Activated B cell treated with CpG ODN at 0.5 μM for 24 hours (primary cell): ENCODE measurements at places on chromosomes 7 and 10. TPM values are rescaled to one million over a fixed set of nuclear protein-coding genes. Genes with fewer than 3 reads are reported as not detected.
A peak's percentile ranks its signal among the peaks of the same experiment; 100 is the strongest.

EPO gene
- total RNA-seq, result not detected in 2 replicates

KCNIP2 gene
- total RNA-seq, result 7.0 and 7.1 TPM in 2 replicates

SLC13A1 gene
- total RNA-seq, result 0.05 TPM in 1 of 2 replicates, not detected in the other

STEAP1 gene
- 0.80 and 0.86 TPM in 2 replicates for total RNA-seq

APBB1IP gene
- 79.1 and 85.5 TPM in 2 replicates for total RNA-seq

ADAM8 gene
- 137 and 152 TPM in 2 replicates for total RNA-seq

PDCD4 gene
- total RNA-seq, result 143 and 145 TPM in 2 replicates

PDLIM1 gene
- 141 and 149 TPM in 2 replicates for total RNA-seq

DNA sequence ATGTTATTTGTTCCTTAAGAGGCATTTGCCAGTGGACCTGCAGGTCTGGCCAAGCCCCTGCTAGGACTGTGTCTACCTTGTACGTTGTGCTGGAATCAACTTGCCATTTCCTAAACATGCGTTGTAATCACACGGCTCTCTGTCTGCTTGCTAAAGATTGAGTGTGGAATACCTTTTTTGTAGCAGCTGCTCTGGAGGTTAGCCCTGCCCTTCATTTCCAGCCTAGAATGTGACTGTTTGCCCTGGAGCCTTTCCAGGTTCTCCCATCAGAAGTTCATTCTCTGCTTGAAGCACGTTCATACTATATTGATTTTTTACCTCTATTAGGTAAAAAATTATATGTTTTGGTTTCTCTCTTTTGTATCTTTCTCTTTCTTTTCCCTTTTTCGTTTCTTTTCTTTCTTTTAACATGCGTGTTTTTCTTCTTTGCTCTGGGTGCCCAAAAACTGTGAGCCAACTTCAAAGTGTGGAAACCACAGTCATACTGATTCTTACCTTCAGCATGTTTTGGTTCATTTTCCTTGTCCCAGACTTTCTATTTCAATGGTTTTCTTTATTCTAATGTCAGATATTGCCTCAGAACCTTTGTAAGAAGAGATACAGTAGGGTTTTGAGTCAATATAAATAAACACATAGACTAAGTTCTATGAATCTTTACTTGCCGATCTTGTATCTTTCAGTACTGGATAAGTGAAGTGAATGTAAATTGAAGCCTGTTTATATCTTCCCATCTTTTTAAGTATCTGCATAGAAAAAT is 111.9 kb upstream of the RPA3 start:
- no peak for DNase-seq
- H3K27ac ChIP-seq, result no peak overlapping the region
- no peaks in the 10 kb centered on the region for H3K27me3 ChIP-seq
- peaks cover 9% of the 10 kb centered on the region for H3K36me3 ChIP-seq

DNA sequence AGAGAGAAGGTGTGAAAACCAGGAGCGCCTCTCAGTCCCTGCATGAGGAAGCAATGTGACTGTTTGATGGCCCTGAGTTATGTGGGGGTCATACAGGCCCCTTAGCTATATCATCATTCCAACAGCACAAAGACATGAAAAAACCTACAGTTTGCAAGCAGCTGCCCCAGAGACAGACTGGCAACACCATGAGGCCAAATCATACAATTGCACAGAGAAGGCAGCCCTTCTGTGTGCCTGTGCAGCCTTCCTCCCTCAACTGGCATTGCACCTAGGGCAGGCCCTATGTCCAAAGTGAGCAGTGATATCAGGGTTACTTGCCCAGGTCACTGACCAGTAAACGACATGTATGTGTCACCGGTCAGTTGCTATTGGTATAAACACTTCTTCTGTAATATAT is 41.6 kb downstream of the GPRIN2 start:
- H3K27ac ChIP-seq, result no peak overlapping the region
- no peak overlapping the region for H3K4me3 ChIP-seq
- DNase-seq, result no peak
- H3K36me3 ChIP-seq, result no peaks in the 10 kb centered on the region

- no peak for DNase-seq
- no peak overlapping the region for H3K4me3 ChIP-seq
- no peak overlapping the region for H3K27ac ChIP-seq
- no peaks in the 10 kb centered on the region for H3K27me3 ChIP-seq
- no peaks in the 10 kb centered on the region for H3K4me1 ChIP-seq
Measured at GRCh38 chr10:35675846-35676245, 33.8 kb upstream of the FZD8 start.

DNA sequence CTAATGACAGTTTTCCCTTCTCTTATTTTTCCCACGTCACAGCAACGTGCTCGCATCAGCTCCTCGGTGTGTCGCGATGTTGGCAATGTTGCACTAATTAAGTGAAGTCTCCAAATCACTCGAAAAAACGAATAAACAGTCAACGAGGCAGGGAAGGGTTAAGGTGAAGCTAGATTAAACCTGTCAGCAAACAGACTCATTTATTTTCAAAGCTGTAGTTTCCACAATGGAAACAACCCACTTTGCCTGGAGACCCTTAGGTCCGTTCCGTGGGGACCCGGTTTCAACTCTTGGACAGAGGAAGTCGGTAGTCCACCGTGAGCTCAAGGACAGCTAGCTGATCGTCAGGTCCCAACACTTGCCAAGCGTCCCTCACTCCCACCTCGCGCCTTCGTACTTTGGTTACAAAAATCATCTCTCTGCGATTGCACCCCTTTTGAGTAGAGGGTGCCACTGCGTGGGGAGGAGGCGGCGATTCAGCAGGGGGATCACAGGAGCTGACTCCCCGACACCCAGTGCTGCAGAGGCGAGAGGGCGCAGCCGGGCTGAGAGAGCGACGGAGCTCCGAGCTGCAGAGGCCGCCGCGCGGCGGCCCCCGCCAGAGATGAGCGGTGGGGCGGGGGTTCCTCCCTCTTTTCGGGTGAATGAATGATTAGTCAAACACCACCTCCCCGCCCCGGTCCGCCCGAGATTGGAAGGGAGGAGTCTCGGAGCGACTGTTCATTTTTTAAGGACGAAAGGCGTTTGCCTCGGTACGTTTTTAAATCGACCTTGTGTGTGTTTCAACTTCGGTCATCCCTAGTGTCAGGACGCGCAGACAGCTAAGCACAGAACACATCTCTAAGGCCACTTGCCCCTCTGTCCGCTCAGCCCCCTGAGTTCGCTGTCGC is 1.3 kb upstream of the BMPER start:
- no peak for DNase-seq
- peaks cover 15% of the 10 kb centered on the region for H3K4me1 ChIP-seq
- H3K4me3 ChIP-seq, result peak overlapping the region; percentile 75
- no peak overlapping the region for H3K27ac ChIP-seq
- H3K27me3 ChIP-seq, result peaks cover 57% of the 10 kb centered on the region

GRCh38 chr10:62985807-62986600 is 147.1 kb upstream of the NRBF2 start:
- H3K4me1 ChIP-seq, result no peaks in the 10 kb centered on the region
- no peak overlapping the region for H3K4me3 ChIP-seq
- DNase-seq, result no peak
- no peak overlapping the region for H3K27ac ChIP-seq

DNA sequence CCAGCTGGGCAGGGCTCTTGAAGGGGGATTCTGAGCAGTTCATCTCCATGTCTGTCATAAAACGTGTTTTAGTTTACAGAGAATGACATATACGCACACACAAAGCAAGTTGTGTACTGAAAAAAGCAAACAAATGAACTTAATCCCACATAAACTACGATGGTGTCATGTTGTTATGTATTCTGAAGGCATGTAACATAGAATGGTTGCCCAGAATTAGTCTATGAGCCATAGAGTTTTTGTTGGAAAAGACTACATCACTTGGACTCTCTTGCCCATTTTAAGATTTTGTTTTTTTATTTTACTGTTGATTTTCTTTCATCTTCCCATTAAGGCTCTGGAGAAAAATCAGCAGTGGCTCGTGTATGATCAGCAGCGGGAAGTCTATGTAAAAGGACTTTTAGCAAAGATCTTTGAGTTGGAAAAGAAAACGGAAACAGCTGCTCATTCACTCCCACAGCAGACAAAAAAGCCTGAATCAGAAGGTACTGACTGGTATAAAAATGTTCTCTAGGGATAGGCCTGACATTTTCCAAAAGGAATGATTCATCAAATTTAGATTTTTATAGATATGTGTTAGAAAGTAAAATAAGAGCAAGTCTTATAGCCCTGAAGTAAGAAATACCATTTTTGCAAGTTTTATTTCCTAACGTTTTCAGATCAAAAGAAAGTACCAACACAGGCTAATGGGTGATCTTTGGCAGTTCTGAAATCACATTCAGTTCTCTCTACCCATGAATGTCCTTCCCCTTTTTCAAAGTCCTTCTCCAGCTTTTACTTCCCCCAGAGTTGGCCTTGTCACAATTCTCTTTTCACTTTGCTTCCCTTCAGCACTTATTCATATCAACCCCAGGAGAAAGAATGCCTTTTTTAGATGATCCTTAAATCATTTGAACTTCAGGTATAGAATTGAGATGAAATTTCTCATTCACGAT is 18.9 kb downstream of the CEP55 start:
- no peak overlapping the region for H3K27ac ChIP-seq
- H3K27me3 ChIP-seq, result no peaks in the 10 kb centered on the region
- H3K4me1 ChIP-seq, result peaks cover 9% of the 10 kb centered on the region

DNA sequence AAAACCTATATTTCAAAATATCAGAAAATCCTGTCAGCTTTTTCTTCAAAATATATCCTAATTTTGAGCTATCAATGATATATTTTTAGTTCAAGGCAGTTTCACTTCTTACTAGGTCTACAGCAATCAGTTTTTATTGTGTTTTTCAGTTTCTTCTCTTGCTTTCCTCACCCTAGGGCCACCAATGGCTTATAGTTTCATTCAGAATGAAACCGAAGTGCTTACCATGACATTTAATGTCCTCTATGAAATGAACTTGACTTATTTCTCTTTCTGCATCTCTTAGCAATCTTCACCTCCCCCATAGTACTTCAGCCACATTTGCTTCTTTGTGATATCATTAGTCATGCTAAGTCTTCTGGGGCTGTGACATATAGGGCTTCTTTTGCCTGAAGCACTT is 100.3 kb downstream of the ARL5B start:
- DNase-seq, result no peak
- no peaks in the 10 kb centered on the region for H3K4me1 ChIP-seq
- no peak overlapping the region for H3K27ac ChIP-seq
- no peaks in the 10 kb centered on the region for H3K36me3 ChIP-seq
- no peak overlapping the region for H3K4me3 ChIP-seq

- H3K4me3 ChIP-seq, result no peak overlapping the region
- DNase-seq, result no peak
- H3K4me1 ChIP-seq, result no peaks in the 10 kb centered on the region
- peaks cover 94% of the 10 kb centered on the region for H3K36me3 ChIP-seq
- no peak overlapping the region for H3K27ac ChIP-seq
Measured at GRCh38 chr10:1102416-1102815, 46.2 kb downstream of the WDR37 start.

GRCh38 chr10:119451300-119451896 is 91.1 kb downstream of the RGS10 start:
- peaks cover 29% of the 10 kb centered on the region for H3K4me1 ChIP-seq
- H3K4me3 ChIP-seq, result no peak overlapping the region
- DNase-seq, result no peak
- H3K27ac ChIP-seq, result no peak overlapping the region
- no peaks in the 10 kb centered on the region for H3K27me3 ChIP-seq

DNA sequence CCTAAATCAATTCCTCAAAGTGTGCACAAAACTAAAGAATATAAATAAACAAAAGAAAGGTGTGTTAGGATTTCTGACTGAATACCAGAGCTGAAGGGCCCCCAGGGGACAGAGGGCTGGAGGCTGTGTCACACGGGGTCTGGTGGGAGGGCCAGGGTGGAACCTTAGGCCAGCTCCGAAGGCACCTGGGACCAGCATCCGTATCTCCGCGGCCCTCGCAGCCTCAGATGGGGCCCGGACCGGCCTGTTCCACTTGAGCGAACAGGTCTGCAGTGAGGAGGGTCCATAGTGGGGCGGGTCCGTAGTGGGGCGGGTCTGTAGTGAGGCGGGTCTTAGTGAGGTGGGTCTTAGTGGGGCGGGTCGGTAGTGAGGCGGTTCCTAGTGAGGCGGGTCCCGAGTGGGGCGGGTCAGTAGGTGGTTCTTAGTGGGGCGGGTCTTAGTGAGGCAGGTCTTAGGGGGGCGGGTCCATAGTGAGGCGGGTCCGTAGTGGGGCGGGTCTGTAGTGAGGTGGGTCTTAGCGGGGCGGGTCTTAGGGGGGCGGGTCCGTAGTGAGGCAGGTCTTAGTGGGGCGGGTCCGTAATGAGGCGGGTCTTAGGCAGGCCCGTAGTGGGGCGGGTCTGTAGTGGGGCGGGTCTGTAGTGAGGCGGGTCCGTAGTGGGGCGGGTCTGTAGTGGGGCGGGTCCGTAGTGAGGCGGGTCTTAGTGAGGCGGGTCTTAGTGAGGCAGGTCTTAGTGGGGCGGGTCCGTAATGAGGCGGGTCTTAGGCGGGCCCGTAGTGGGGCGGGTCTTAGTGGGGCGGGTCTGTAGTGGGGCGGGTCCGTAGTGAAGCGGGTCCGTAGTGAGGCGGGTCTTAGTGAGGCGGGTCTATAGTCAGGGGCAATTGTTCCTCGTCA is 15.1 kb downstream of the GPR146 start:
- no peak overlapping the region for H3K27ac ChIP-seq
- DNase-seq, result no peak
- H3K27me3 ChIP-seq, result peaks cover 8% of the 10 kb centered on the region
- peaks cover 65% of the 10 kb centered on the region for H3K4me1 ChIP-seq
- H3K36me3 ChIP-seq, result peaks cover 3% of the 10 kb centered on the region

DNA sequence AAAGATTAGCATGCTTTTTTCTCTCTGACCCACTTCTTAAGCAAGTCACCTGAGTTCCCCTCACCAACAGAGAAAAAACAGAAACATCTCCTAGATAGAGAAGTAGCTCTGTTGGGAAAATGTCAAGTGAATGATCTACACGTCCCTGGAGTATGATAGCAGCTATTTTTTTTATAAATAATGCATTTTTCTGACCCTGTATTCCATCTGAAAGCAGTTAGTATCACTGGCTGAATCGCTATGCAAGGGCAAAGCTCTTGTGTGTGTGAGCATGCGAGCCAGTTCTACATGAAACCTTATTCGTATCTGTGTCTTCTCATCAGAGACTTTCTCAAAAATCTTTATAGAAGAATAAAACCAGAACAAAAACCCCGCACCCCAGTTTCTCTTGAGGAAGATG is 8.2 kb downstream of the ANKMY2 start:
- H3K27ac ChIP-seq, result no peak overlapping the region
- no peak overlapping the region for H3K4me3 ChIP-seq
- H3K4me1 ChIP-seq, result peaks cover 6% of the 10 kb centered on the region
- H3K36me3 ChIP-seq, result peaks cover 25% of the 10 kb centered on the region

DNA sequence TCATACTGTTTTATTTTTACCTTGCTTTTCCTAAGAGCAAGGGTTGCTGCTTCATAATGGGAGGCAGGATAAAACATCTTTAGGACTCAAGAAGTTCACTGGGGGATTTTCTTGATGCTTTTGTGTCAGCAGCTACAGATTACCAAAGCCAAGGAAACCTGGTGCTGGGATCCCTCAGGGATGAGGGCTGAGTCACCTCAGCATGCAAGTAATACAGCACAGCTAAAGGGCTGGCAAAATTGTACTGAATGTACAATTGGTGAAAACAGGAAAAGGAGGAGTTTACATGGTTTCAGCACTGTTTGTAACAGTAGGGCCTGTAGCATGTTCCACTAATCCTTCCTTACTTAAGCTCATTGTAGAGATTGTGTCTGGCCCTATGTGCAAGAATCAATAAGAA is 1056.8 kb downstream of the SORCS1 start:
- no peaks in the 10 kb centered on the region for H3K36me3 ChIP-seq
- no peak overlapping the region for H3K4me3 ChIP-seq
- no peaks in the 10 kb centered on the region for H3K4me1 ChIP-seq
